NCI-H1105 treated with DMSO at 0.1 percent for 48 hours (cell line): ENCODE measurements at places on chromosomes 7 and 10.

DNA sequence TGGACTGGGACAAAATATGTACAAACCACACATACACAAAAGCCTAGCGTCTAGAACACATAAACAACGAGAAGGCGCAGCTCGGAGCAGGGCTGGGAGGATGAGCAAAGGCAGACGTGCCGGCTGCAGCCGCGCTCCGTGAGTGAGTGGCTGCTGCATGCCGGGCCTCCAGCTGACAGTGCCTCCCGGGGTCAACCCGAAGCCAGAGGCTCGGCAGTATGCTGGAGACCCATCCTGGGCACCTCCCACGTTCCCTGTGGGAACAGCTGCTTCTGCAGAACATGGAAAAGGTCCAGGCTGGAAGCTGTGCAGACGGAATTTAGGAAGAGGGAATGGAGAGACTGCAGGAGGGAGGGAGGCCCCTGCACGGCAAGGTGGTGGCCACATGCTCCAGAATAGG, 3.6 kb upstream of the GPR146 start:
- no peak for DNase-seq

GRCh38 chr7:150715738-150716137, 675 bp upstream of the GIMAP1 start:
- no peak for DNase-seq

DNA sequence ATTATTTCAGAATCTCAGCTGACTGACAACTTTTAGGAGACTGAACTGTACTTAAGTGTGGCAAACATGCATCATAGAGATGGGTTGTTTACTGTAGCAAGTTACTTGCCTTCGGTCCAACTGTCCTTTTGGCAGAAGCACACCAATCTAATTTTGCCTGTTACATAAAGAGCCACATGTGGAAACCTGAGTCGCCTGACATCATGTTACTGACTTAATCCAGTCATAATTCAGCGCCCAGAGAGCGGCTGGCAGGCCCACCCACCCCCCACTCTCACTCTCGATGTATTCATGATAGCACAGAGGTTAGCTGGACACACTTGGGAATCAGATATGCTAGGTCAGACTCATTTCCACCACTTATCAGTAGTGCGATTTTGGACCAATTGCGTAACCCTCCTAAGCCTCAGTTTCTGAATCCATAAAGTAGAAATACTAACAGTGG, 57.3 kb upstream of the CAPZA2 start:
- no peak for DNase-seq

DNA sequence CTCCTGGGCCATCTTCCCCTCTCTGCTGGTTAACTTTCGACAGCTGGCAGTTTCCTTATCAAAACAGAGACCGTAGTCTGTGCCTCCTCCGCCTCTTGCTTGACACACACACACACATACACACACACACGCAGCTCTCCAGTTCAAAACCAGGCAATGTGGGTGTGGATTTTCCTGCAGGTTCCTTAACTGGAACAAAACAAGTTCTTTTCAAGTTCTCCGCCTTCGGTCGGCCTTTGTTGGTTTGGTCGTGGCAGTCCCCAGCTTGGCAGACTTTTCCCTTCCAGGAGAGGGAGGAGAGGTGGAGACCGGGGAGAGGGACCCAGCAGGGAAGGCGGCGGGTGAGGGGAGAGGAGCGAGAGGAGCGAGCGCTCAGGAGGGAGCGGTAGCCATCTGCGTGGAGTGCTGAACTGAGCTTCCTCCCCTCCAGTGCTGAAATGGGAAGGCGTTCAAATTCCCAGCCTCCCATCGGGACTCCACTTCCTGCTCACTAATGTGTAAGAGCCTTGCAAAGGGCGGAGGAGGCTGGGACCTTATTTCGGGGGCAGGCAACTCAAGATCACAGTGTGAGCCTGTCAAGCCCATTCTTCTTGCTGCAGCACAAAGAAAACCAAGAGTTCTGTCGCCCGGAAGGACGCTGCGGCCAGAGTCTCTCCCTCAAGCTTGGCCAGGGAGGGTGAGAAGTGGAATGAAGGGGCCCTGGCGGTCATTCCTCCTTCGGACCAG, 120.6 kb downstream of the PRPF18 start:
- no peak for DNase-seq

DNA sequence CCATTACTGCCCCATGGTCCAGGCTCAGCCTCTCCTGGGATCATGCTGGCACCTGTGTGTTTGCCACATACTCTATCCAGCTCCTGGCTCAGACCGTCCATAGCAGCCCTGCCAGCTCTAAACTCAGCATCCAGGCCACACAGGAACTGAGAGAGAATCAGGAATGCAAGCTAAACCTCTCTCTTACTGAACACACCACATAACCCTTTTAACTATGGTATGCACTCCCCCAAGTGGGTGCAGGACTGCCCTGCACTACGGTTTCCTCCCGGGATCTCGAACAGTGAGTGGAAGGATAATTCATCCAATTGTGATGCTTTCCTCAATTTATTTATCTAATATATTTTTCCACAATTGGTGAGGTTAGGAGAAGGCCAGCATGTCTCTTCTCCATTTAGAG, 17.1 kb upstream of the ZNF800 start:
- DNase-seq: no peak

DNA sequence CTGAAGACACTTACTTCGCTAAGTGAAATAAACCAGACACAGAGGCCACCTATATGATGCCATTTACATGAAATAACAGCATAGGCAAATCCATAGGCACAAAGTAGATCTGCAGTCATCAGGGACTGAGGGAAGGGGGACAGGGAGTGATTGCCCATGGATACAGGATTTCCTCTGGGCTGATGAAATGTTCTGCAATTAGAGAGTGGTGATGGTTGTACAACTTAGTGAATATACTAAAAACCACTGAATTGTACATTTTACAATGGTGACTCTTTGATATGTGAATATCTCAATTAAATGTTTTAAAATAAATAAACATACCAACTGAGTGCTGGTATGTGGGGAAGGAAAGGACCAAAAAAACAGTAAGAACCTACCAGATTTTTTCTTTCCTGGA, 20.4 kb downstream of the PPA1 start:
- no peak for DNase-seq

DNA sequence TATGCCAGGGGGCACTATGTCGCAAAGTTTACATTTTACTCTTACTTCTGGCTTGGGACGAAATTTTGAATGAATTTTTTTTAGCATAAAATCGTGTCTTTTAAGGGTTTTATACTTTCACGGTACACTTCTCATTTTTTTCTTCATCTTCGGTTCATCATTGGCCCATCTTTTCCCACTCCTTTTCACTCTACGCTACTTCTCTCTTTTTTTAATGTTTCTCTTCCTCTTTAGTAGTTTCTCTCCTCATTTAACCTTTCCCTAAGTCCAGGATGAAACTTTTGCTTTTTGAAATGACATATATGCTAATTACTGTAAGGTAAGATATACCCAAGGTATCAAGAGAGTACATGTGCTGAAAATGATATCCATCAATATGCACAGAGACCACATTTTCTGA, 39.5 kb downstream of the C7orf33 start:
- DNase-seq: no peak

DNA sequence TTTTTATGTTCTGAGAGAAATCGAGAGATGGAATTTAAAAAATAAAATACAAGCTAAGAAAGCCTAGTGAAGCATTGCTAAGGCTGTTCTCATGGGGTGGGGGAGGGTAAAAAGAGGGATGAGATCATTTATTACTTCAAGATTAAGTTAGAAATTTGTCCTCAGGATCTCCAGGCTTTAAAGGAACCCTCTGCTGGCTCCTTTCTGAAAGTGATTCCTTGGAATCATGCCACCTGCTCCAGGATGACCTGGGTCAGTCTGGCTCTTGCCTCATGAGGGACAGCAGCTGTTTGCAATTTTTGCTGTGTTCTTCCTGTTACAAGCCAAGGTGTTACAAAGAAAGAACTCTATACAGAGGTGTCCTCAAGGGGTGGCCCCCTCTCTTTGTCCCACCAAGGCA, 69.8 kb downstream of the CDK1 start:
- DNase-seq: no peak

DNA sequence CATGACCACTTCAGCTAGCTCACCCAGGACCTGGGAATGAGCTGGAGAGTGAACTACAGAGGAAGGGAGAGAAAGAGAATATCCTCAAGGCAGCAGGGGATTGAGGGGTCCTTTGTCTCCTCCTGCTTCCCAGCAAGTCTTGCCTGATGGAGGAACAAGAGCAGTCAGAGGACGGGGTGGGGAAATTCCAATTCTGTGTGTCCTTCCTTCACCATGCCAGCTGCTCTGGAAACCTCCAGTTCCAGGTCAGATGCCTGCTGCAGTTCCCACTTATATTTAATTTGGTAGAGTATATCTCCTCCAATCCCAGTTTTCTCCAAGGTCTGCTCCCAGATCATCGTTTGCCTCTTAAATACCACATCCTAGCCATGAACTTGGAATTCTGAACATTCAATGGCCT, 21.4 kb upstream of the LEP start:
- no peak for DNase-seq

DNA sequence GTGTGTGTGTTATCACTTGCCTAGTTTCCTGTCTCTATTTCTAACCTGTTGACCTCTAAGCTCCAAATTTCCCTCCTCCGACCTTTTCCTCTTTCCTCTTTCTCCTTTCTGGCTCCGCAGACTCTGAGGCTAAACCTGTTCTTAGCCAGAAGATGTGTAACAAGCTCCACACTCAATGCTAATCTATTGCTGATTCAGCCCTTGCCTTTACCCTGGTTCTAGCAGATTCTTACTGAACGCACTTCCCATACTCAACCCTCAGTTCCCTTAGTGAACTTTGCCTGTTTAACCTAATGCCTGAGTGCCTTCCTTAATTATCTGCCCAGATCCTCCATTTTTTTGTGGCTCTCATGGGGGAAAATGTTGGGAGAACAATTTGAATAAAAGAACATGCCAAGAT, 30.0 kb upstream of the SGMS1 start:
- no peak for DNase-seq

GRCh38 chr7:34720289-34720688, 62.3 kb downstream of the NPSR1 start:
- no peak for DNase-seq

GRCh38 chr10:17153321-17153720, 23.7 kb upstream of the CUBN start:
- no peak for DNase-seq

- peak; percentile 49 for DNase-seq
Measured at GRCh38 chr7:91201442-91202113, 62.7 kb upstream of the FZD1 start.

- no peak for DNase-seq
Measured at GRCh38 chr7:16747102-16747501, 6.5 kb upstream of the TSPAN13 start.

DNA sequence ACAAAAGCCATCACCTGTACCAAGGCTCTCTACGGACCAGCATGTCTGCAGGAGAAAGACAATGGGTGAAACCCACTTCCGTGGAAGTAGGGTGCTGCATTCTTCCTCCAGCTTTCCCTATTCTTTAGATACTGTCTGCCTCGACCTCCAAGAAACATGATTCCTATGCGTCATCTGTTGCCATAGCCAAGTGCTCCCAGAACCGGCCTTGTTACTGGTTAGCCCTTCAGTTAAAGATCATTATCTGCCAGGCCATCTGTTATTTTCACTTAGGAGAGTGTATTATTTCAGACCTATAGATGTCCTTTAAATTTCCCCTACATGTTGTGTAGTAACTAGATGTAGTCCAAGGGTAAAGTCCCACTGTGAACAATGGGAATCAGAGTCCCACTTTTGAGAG, 89.0 kb upstream of the KIAA1217 start:
- no peak for DNase-seq

- DNase-seq: no peak
Measured at GRCh38 chr7:114087653-114088469, 169.1 kb upstream of the PPP1R3A start.

- DNase-seq: no peak
Measured at GRCh38 chr7:135714534-135715009, 13.4 kb downstream of the SLC13A4 start.
